ENCODE measurements at places on chromosomes 7 and 10.

DNA sequence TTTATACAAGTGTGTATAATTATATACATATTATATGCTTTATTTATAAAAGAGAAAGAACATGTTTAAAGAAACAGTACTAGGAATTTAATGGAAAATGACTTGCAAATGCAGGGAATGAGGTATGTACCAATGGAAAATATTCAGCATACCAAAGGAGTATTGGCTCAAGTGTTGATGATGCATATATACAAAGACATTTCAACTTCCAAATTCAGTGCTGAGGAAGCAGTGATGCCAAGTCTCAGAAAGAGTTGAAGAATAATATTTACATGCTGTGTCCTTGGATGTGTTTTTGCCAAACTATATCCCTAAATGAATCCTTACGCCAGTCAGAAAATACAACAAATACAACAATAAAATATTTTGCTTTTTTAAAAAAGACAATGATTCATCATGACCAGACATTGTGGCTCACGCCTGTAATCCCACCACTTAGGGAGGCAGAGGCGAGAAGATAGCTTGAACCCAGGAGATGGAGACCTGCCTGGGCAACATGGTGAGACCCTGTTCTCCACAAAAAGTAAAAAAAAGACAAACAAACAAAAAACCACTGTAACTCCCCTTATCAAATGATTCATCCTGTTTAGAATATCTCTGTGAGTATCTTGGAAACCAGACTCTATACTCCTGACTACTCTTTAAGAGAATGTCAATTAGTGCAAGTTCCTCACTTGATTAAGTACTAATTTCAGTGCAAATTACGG, 157.2 kb downstream of the CHRM2 start:
- DNase-seq, result no peak

DNA sequence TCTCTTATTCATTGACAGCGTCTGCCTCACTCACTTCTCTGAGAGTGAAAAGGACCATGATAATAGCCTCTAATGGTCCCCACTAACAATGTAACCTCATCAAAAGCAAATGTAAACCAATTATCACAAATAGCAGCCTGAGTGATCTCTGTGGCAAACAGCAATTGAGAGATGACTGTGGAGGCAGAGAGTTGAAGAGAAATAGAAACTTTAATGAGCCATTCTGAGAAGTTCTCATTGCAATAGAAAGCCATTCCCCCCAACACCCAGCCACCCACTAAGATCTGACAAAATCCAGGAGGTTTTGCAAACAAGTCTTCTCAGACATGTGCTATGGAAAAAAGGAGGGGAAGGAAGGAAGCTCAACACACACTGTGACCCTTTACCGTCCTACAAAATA, 44.2 kb upstream of the RNF148 start:
- no peak for DNase-seq

DNA sequence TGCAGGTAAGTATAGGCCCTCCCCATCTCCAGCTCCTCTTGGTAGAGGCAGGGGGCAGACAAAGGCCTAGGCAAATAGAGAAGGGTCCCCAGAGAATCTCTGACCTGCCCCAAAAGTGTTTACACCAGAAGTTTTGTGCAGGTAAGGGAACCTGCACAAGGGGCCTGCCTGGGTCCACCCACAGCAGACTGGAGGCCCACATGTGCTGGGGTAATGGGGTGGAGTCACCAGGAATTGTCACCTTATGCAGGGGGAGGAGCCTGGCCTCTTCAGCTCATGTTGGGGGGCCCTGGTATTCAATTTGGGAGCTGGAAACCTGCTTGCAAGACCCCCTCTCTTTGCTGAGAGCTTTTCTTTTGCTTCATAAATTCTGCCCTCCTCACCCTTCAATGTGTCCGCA, 302.7 kb downstream of the ZEB1 start:
- DNase-seq, result no peak

- no peak for DNase-seq
These were observed 83.9 kb upstream of the UNC5B start for GRCh38 chr10:71128311-71128980.

- peak; percentile 21 for DNase-seq
These were observed at the start of gene INHBA for GRCh38 chr7:41702635-41703371. Gene INHBA (minus strand): TSS chr7:41703090. CDS start chr7:41700374, 2,716 bp downstream.

DNA sequence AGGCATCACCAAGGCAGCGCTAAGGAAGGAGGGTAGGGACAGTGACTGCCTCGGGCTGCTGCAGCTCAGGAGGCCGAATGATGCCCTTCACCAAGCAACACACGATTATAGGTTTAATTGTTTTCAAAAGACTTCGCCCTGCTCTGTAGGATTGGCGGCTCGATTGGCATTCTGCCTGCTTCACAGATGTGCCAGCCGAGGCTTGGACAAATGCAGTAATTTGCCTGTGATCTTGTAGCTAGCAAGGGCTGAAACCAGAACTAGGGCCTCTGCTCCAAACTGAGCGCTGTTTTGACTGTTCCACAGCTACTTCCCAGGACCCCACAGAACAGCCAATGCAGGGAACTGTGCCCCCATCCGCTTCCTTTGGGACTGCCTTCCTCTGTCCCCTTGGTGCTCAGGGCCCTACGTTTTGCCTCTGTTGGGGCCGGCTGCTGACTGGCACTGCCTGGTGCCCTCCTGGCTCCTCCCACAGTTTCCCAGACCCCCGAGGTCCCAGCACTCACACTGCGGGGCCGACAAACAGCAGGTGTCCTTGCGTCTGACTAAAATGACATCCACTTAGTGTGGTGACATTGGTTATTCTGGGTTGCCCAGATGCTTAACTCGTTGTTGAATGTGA, 62.6 kb upstream of the EN2 start:
- peak; percentile 65 for DNase-seq

- no peak for DNase-seq
These were observed 19.6 kb downstream of the SGMS1 start for GRCh38 chr10:50604049-50604640.

DNA sequence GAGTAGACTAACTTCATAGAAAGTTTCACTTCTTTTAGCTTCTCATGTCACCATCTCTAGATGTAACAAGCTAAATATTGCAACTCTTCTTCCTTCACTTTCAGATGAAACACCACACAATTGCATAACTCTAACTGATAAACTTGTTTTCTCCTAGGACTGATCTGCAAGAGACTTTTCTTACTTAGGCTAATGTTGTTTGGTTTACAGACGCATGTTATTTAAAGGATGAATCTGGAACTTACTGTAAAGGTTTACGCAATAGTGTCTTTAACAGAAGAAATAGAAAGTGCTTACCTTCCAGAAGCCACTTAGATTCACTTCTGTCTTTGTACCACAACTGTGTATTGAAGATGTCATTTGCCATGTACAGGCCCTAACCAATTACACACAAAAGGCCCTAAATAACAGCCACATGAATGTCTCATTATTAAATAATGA, 22.1 kb upstream of the ZC3HAV1 start:
- no peak for DNase-seq

- DNase-seq, result peak; percentile 75
These were observed 12.9 kb downstream of the BAG3 start for GRCh38 chr10:119663866-119664698.

DNA sequence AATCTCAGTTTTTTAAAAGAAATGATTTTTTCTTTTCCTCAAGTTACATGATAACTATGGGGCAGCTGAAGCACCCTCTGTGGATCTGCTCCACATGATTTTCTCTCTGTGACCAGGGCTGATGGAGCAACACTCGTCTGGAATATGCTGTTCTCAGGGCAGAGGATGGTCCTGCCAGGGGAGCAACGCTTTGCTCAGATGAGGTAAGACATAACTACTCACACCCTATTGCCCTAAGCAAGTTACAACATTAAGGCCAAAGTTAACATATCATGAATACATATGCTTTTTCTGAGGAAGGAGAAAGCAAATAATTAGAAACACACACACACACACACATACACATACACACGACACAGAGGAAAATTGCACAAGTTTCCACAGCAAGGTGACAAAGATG, 71.4 kb downstream of the CALCR start:
- no peak for DNase-seq

DNA sequence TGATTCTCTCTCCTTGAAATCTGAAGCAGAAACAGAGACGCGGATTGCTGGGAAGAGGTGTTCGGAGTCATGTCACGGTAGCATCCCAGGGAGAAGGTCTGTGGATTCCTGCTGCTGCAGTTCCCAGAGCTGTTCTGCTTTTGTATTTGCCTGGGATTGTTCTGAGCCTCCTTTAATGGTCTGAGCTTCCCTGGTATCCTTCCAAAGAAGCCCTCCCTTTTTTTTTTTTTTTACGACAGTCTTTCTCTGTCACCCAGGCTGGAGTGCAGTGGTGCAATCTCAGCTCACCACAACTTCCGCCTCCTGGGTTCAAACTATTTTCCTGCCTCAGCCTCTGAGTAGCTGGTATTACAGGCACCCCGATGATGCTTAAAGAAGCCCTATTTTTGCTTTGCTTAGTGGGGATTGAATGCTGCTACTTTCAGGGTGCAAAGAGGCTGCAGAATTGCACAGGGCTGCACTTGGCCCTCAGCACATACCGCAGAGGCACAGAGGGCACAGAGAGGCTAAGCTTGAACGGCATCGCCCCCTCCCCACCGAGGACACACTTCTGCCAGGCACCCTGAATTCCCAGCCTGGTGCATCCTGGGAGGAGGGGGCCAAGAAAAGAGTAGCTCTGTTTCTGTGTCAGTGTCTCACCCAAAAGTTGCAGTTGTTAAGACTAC, 208.6 kb upstream of the GALNT17 start:
- no peak for DNase-seq

DNA sequence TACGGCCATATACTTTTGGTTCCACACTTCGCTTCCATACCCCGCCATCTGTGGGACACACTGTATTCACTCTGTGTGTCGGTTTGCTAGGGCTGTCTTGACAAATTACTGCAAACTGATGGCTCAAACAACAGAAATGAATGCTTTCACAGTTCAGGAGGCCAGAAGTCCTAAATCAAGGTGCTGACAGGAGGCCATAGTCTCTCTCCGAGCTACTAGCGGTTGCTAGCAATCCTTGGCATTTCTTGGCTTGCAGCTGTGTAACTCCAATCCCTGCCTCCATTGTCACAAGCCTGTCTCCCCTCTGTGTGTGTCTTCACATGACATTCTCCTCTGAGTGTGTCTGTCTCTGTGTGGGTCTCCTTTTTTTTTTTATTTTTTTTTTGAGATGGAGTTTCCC, 28.9 kb upstream of the BMPR1A start:
- no peak for DNase-seq

GRCh38 chr10:127986531-127987466, 79.9 kb downstream of the PTPRE start:
- no peak for DNase-seq

GRCh38 chr10:70915206-70915605, 26.8 kb upstream of the PCBD1 start:
- DNase-seq, result no peak

GRCh38 chr7:107064255-107064654, 19.8 kb downstream of the PRKAR2B start:
- no peak for DNase-seq

DNA sequence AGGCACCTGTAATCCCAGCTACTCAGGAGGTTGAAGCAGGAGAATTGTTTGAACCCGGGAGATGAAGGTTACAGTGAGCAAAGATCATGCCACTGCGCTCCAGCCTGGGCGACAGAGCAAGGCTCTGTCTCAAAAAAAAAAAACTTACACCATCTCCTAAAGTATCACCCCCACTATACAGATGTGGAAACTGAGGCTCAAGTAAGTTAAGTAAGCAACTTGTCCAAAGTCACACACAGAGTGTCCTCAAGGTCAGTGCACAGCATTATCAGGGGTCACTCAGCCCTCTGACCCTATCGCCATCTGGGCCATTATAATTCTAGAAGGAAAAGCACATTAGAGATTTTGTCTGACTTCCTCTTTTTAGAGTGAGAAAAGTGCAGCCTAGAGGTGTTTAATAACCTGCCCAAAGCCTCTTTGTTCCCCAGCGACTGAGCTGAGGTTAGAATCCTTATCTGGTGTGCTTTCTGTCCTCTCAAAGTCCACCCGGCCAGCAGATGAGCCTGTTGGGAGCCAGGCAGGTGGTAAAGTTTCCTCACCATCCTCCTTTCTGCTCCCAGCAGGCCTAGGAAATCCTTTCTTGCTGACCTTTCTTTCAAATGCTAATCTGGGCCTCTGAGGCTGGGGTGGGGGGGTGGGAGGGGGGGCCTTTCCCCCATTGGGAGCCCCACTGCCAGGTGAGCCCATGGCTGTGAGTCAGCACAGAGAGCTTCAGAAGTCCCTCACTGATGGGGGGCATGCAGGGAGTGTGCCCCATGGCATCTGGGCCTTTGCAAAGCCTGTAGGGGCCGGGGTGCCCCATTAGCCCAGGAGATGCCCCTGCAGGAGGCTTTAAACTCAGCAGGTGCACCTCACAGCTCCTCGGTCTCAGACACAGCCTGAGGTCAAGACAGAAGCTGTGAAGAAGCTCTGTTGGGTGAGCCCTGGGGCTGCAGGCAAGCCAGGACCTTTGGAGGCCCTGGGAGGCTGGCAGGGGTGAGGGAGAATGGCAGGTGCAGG, 12.0 kb upstream of the KCNMA1 start:
- no peak for DNase-seq

GRCh38 chr10:19936289-19936688, 120.1 kb downstream of the PLXDC2 start:
- no peak for DNase-seq

DNA sequence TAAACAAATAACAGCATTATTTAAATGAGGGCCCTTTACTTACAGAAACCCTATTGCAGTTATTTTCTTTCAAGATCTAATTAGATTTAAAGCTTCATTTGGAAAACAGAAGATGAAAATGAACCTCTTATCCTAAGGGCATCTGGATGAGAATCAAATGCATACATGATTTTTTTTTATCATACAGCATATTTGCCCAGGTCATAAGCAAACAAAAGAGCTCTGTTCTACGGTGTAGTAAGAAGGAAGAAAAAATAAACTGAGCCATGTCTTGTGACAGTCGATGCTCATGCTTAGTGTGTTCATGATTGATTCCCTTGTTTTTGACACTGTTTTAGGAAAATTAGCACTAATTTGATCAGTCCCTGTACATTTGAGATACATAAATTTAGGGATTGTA, 202.6 kb upstream of the RNF32 start:
- no peak for DNase-seq

DNA sequence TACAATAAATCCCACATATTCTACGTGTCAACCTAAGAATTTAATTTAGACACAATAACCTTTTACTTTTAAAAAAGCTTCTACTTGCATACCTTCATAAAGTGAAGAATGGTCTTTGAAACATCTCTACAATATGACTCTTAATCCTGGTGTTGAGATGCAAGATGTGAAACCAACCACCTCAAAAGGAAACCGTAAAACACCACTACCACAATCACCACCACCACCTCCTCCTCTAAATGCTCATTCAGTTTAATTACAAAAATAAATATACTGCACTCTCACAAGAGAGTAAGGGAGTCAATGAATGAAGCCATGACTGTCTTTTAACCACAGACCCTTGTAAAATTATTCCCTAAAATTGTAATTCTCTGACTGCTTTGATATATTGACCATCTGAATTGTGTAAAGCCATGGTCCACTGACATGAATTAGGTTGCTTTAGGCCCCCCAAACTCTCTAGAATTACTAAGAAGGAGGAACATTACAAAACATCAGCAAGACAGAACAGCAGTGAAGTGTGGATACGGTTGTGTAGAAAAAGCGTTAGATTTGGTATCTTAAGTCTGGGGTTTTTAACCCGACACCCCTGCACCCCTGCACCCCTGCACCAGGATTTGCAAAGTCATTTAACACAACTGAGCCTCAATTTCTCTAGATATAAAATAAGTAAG, 171.4 kb downstream of the SFMBT2 start:
- no peak for DNase-seq

GRCh38 chr10:9163699-9164098, 1109.2 kb downstream of the GATA3 start:
- DNase-seq, result no peak

GRCh38 chr10:84590327-84591193, 262.2 kb downstream of the CCSER2 start:
- no peak for DNase-seq
